ENCODE measurements at places on chromosomes 12 and 14.

GRCh38 chr12:89962648-89963047 is 254.0 kb upstream of the ATP2B1 start:
- DNase-seq: peak; percentile 27

DNA sequence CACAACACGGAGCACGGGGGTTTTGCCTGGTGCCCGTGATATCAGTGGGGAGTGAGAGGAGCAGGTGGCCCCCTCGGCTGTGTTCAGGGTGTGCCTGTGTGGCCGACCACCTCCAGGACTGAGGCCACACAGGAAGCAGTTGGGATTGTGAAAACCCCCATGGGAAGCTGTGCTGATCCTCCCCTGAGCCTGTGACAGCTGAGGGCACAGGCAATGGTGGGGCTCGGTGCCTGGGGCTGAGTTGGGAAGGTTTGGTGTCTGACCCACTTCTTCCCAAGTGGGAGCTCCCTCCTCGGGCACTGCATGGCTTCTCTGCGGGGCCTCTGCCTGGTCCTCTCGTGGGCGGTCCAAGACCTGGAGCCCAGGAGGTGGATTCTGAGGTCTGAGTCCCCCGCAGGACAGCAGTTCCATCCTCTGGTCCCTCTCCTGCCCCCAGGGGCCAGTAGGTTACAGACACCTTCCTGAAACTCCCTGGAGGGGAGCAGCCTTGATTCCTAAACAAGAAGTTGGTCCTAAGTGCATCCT is 17.9 kb downstream of the PACS2 start:
- no peak for DNase-seq

- DNase-seq: no peak
These were observed 49.8 kb upstream of the ANO6 start for GRCh38 chr12:45166056-45166455.

GRCh38 chr12:54191550-54192022 is 2.8 kb upstream of the SMUG1 start:
- DNase-seq: peak; percentile 90

DNA sequence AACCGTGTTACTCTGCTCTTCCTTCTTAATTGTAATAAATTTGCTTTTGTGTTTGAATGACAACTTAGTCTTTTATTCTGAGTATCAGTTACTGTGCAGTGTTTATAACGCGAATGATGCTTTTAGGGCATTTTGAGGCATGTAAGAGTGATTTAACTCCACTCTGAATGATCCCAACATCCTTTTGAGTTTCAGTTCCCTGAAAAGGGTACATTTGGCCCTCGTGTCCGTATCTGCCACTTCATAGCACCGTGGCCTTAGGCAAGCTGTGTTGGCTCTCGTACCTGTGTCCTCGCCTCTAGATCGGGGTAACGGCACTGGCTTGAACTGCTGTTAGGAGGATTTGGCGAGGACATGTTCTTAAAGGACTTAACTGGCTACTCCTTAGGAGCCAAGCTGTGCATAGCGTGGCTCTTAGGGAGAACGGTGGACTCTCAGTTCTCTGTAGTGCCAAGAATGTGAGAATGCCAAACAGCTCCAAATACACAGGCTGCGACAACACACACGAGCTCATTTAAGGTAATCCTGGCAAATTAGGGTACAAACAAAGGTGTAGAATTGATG is 92.0 kb downstream of the PPP2R5C start:
- DNase-seq: no peak

DNA sequence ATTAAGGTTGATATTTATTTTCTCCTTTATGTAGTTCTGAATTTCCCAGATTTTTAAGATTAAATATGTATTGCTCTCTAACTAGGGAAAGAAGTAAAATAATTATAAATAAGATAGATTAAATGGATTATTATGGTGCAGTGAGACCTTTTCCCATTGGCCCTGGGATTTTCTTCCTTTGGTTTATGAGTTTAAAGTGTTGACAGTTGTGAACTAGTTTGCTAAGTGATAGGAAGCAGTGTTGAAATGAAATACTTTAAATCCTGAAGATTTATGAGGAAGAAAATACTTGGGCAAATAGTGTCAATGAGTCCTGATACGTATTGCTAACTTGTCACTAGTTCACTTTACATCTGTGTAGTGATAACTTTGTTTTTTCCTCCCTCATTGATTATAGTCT is 188.9 kb downstream of the RAD51B start:
- no peak for DNase-seq

GRCh38 chr12:115185506-115185905 is 501.5 kb upstream of the TBX3 start:
- no peak for DNase-seq

GRCh38 chr14:62743118-62743517 is 302.1 kb downstream of the KCNH5 start:
- no peak for DNase-seq

DNA sequence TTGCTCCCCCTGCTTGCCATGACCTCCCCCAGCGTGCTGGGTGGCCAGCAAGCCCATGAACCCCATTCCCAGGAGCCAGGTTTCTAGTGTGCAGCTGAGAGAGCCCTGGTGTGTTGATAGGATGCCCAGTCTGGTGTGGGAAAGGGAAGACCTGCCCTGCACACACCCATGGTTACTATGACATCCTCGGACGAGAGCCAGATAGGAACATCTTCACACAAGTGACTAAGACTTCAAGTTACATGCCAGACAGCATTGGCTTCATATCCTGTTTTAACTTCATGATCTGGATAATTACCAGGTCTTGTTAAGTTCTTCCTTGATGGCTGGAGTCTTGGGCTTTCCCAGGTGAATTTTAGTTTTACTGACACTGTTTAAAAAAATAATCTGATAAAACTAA is 196.6 kb upstream of the EGLN3 start:
- no peak for DNase-seq

GRCh38 chr14:103109535-103110441 is 13.5 kb upstream of the TNFAIP2 start:
- peak; percentile 53 for DNase-seq

DNA sequence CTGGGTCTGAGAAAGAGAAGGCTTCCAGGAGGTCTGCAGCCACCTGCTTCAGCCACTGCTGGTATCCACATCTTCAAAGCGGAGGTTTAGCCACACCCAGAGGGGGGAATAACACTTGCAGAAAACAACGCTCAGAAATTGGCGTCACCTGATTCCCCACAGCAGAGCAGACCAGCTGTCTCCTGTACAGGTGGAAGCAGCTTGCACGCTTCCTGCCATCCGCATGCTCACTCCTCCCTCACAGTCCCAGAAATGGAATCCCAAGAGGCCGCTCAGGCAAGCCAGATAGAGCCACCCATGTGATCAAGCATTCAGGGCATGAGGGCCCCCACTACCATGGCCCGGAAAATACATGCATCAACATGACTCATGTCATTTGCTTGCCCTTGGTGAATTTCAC is 112.2 kb upstream of the DIO3 start:
- no peak for DNase-seq

DNA sequence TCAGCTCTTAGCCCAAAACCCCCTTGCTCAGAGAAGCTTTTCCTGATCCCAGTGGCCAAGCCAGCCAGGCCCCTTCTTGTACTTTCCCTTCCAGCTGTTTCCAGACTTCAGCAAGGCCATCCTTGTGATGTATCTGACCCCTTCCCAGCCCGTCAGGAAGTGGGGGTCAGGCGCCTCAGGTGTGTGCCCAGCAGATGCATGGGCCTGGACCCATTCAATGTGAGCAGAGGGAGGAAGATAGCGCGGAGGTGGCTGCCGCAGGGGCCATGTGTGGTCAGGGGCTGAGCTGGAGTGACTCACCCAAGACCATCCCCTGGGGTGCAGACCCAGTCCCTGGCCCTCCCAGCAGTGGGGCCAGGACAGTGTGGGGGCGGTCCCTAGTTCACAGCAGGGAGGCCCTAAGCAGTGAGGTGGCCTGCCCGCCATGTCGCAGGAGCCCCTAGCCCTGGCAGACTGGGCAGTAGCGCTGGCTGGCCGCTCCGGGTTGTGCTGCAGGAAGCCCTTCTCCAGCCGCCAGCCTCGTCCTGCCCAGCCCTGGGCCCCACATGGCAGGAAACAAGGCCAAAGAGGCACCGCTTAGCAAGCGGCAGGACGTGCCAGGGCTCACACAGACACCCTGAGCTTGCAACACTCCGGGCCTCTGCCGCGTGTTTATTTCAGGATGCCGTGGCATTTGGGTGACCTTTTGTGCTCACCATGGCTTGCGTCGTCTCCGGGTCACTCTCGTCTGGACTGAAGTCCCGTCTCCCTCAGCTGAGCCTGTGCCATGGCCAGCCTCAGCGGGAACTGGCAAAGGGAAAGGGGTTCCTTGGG is 12.0 kb downstream of the ADSS1 start:
- DNase-seq: peak; percentile 56

DNA sequence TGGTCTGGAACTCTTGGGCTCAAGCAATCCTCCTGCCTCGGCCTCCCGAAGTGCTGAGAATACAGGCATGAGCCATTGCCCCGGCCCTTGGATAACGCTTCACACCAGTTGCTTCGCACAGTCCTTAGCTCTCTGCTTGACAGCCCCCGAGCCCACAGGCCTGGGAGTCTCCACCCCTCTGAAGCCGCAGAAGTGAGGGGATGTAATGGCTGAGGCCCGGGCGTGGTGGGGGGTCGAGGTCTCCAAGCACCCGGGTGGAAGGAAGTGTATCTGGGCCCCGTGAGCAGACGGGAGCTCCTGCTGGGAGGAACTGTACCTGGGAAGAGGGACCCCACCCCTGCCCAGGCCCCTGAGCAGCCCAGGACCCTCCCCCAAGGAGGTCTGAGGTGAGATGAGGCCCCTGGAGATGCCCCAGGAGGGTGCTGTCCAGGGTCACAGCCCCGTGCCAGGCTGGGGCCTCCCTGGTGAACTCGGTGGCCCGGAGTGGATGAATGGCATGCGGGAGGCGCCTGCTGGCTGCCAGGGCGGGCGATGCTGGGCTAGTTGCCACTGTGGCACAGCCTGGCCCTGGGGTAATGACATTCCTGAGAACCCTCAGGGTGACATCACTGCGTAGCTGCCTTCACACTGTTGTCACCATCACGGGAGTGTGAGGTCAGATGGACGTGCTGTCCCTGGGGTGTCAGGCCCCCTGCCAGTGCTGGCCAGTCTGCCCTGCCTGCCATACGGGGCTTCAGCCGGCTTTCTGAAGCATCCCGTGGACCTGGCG is 48.9 kb downstream of the KIF26A start:
- no peak for DNase-seq

- DNase-seq: no peak
These were observed 29.4 kb upstream of the ACTN1 start for GRCh38 chr14:69008421-69008884.

DNA sequence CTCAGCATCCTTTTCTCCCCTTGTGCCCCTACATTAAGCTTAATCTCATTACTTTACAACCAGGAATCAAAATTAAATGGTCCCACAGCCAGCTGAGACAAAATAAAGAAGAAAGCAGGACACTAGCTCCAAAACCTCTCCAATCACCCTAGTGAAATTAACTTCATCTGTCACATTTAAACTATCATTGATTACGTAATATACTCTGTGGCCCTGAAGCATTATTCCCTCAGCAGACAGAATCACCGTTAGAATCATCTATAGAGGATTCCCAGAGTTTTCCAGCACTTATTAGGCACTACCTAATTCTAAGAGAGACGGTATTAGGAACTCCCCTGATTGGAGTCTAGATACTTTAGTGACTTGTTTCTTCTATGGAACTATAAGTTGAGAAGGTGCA is at the start of gene OR4K17:
TSS of gene OR4K17 (plus strand) at position 302 of the 400 bp plus-strand sequence. CDS start 6,761 bp downstream, outside the sequence.
- DNase-seq: no peak

GRCh38 chr14:95774265-95775160 is 60.6 kb upstream of the TCL1A start:
- DNase-seq: peak; percentile 61

DNA sequence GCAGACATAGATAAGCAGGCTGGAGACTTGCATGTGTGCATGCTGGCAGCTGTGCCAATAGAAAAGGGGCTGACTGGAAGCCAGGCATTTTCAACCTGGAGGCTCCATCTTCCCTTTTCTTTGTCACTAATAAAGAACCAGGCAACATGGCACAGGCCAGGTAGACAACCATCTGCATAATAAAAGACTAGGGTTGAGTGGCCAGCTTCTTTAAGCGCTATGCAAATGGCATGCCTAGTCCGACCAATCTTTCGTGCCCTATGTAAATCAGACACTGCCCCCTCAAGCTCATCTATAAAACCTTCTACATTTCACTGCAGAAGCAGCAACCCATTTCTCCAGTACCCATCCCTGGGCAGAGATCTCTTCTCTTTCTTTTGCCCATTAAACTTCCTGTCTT is 4.6 kb upstream of the KLRC1 start:
- DNase-seq: no peak

DNA sequence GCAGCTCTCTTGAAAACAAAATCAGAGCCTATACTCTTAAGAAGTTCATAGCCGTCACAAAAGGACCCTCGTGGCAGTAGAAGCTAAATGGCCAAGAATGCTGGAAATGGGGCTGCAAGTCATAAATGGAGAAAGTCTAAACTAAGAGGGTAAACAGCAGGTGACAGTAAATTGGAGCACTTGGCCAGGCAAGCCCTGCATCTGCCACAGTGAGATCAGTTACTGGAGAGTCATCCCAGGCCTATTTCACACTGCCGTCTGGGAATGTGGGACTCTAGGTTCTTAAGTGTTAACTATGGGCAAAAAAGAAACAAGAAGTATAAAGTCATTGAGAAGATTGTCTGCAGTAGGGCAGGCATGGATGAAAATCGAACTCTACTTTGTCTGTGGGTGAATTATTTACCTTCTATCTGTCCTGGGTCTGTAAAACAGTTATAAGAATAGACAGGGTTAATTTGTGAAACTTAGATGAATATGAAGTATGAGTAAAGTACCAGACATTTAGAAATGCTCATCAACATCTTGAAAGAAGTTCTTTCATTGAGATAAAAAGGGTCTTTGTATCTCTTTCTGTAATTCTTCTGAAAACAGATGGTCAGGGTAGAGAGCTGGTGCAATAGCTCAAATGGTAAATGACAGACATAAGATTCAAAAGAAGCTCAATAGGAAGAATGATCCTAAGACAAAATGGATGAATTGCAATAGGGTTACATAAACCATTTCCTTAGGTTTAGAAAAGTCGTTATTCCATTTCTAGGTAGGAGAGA is 792.5 kb downstream of the DIO2 start:
- no peak for DNase-seq

DNA sequence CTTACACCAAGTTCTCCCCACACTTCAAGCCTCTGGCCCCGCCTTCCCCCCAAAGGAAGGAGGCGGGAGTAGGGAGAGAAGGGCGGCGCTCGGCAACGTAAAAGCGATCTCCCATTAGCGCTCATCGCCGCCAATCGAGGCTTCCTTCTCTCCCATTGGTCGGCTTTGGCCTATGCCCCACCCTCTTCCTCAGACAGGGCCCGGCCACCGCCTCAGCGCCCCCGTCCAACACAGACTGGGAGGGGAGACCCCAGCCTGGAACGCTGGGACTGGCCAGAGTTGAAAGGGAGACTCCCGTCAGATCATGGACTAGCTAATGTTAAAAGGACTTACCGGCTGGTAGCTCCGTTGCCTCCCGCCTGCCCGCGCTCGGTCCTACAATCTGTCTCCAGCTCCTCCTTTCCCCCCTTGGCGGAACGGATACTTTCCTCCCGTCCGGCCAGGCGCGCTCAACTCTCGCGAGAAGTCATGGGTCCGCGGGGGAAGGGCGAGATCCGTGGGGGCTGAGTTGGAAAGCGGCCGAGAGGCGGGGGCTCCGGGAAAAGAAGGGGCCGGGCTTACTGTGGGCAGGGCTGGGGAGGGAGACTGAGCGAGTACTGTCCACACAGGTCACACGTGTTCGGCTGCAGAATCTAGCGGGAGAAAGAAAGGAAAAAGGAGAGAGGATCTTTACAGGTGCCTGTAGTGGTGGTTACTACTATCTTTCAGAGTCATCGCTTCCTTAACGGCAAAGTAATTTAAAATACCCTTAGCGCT is at the start of gene ATF7:
TSS of gene ATF7 (minus strand) at position 437 of the 756 bp plus-strand sequence. CDS start 25,382 bp downstream, outside the sequence.
- DNase-seq: peak; percentile 98

All from suppressor macrophage treated with lipopolysaccharide for 1 hour (primary cell).